ENCODE measurements at places on chromosomes 6 and 20.
A peak's percentile ranks its signal among the peaks of the same experiment; 100 is the strongest.

DNA sequence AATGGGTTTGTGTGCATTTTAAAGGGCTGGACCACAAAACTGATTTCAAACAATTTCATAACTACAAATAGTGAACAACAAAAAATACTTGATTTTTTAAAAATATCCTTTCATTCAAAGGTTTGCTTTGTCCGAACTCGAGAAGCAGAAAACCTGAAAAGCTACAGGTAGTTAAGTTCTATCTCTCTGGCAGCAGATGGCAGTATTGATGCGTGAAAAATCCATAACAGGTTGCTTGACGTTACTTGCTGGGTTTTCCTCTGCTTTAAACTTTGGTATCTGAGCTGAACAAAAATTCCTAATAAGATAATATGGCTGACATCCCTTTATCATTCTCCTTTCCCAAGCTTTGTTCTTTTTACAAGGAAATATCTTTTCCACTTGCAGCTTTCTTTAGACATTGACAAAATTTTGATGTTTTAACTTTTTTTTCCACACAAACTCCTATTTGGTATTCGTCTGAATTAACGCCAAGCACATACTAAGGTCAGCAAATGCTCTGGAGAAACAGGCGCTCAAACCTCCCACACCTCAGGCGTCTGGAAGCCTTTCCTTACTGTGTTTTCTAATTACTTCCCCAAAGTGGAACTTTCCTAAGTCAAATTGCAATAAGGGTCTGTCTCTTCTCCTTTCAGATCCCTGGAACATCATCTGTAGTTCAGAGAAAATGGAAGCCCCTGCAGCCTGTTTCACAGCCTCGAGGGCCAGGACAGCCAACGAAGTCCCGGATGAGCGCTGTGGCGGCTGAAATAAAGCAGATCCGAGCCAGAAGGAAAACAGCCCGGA, 50.3 kb upstream of the GFRAL start:
- DNase-seq = no peak

- no peak for DNase-seq
Observed at GRCh38 chr20:4898282-4899244, 102.7 kb downstream of the SLC23A2 start.

- DNase-seq = no peak
Observed at GRCh38 chr6:147595961-147596360, 87.5 kb downstream of the SAMD5 start.

DNA sequence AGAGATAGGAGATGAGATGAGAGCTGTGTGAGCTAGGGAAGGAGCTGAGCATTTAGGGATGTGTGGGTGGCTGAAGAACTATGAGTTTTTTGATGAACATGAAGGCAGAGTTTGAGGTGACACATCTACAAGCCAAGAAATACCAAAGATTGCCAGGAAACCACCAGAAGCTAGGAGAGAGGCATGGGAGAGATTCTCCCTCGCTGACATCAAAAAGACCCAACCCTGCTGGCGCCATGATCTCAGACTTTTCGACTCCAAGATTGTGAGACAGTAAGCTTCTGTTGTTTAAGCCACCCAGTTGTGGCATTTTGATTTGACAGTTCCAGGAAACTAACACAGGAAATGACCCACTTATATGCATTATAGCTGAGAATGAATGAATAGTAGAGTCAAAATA, 790.9 kb downstream of the TFAP2A start:
- no peak for DNase-seq

GRCh38 chr6:150981095-150981494, 115.6 kb downstream of the MTHFD1L start:
- no peak for DNase-seq

DNA sequence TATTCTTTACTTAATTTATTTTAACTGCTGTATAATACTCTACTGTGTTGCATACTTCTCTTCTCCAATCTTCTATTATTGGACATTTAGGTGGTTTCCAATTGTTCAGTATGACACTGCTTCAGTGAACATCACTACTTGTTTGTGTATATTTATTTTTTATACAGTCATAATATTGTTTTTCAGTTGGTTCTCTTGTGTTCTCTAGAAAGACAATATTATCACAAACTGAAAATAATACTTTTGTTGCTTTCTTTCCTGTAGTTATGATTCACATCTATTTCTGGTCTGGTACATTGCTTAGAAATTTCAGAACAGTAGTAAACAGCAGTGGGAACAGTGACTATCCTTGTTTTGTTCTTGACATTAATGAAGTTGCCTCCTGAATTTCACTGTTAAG, 62.8 kb upstream of the GTSF1L start:
- no peak for DNase-seq

GRCh38 chr20:34713194-34713943, 9.2 kb downstream of the TP53INP2 start:
- no peak for DNase-seq

- DNase-seq = no peak
Observed at GRCh38 chr6:52020945-52021570, 66.4 kb downstream of the PKHD1 start.

DNA sequence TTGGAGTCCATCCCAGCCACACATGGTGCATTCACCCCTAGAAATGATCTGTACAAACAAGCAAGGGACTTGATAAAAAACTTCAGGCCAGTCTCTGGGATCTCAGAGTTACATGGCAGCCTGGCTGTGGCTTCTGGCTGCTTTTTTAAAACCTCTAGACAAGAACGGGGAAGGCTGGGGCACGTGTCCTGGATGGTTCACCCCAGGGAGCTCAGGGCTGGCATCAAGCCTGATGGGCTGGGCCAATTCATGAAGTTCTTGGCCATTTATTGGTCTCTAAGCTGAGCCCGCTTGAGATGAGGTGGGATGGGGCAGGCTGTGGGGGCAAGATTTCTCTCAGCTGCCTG, 10.4 kb upstream of the ZFAND3 start:
- DNase-seq = no peak

- peak; percentile 53 for DNase-seq
Observed at GRCh38 chr20:9518576-9519175, 4.3 kb downstream of the LAMP5 start.

DNA sequence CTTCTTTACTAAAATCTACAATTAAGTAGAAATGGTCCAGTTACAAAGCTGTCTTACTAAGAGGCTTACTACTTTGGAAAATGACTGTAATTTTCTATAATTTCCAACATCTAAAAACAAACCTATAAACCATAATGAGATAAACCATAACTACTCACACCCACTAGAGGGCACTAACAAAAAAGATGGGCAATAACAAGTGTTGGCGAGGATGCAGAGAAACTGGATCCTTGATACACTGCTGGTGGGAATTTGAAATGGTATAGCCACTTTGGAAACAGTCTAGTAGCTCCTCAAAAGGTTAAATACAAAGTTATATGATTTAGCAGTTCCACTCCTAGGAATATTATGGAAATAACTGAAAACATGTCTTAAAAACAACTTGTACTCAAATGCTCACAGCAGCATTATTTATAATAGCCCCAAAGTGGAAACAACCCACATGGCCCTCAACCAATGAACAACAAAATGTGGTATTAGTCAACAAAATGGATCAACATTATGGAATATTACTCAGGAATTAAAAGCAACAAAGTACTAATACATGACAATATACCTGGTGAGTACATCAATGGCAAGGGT, 50.6 kb downstream of the GJA10 start:
- DNase-seq = no peak

- no peak for DNase-seq
Observed at GRCh38 chr6:113015249-113015648, 668.1 kb downstream of the RFPL4B start.

DNA sequence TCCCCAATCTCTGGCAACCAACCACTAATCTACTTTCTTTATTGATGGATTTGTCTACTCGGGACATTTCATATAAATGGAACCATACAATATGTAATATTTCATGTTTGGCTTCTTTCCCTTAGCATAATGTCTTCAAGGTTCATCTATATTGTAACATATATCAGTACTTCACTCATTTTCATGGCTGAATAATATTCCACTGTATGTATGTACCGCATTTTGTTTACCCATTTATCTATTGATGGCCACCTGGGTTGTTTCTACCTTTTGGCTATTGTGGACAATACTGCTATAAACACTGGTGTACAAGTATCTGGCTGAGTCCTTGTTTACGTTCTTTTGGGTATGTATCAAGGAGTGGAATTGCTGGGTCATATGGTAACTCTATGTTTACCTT, 48.4 kb downstream of the PANK2 start:
- no peak for DNase-seq

DNA sequence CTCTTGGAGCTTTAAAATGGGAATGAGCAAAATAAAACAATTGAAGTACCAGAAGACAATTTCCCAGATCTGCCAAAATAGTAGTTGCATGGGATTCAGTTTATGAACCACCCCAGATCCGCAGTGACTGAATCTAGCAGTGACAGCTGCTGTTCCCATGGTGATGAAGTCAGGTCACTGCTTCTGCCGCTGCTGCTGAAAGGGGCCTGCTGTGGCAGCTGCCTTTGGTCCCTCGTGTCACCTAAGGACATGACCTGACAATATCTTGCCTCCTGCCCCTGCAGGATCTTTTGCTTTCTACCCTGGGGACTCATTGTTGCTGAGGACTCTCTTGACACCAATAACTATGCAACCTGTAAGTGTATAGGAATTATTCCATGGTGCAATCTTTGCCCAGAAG, 34.3 kb upstream of the OGFRL1 start:
- no peak for DNase-seq

GRCh38 chr6:121548131-121548530, 112.7 kb downstream of the GJA1 start:
- DNase-seq = no peak

GRCh38 chr6:162019349-162019748, 708.2 kb downstream of the PRKN start:
- DNase-seq = no peak

GRCh38 chr6:64683682-64684081, 1023.3 kb downstream of the EYS start:
- no peak for DNase-seq

- DNase-seq = no peak
Observed at GRCh38 chr20:57934913-57935312, 225.1 kb upstream of the PMEPA1 start.

DNA sequence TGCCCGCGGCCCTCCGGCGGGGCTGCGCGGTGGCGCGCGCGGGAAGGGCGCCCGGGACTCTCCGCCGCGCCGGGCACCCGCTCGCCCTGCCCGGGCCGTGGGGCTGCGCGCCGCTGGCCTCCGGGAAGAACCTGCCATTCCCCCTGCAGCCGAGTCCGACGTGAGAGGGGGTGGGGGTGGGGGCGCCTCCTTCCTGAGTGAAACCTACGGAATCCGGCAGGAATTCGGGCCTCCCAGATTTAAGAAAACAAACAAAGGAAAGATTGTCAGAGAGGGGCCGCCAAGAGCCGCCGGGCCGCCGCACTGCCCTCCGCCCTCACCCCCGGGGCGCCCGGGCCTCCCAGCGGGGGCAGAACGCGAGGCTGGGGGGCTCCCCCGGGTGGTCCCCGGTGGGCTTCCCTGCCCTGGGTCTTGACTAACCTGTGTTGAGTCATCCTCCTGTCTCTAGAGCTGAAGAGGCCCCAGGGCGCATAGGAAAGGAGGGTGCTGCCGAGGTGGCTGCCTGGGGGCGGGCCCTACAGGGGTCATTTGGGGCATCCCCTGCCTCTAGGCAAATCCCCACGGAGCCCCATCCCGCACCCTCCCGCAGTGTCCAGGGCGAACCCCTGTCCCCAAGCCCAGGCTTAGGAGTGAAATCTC, 42.2 kb upstream of the FOXP4 start:
- DNase-seq = no peak

- no peak for DNase-seq
Observed at GRCh38 chr6:17210683-17211082, 70.5 kb upstream of the RBM24 start.

GRCh38 chr6:38713812-38714211, 1.3 kb upstream of the DNAH8 start:
- DNase-seq = no peak

DNA sequence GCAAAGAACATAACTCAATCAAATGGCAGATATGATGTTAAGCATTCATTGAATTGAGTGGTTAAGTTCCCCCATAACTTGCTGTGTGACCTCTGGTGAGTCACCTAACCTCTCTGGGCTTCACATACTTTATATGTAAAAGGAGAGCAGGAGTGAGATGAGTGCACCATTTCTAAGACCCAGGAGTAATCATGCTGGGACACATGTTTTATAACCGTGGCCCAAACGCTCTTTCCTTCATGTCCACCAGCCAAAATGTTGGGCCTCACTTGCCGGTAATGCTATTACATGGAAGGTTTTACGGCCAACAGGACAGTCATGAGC, 40.3 kb upstream of the CCDC167 start:
- no peak for DNase-seq

- DNase-seq = no peak
Observed at GRCh38 chr6:41460742-41461336, 85.3 kb upstream of the FOXP4 start.

DNA sequence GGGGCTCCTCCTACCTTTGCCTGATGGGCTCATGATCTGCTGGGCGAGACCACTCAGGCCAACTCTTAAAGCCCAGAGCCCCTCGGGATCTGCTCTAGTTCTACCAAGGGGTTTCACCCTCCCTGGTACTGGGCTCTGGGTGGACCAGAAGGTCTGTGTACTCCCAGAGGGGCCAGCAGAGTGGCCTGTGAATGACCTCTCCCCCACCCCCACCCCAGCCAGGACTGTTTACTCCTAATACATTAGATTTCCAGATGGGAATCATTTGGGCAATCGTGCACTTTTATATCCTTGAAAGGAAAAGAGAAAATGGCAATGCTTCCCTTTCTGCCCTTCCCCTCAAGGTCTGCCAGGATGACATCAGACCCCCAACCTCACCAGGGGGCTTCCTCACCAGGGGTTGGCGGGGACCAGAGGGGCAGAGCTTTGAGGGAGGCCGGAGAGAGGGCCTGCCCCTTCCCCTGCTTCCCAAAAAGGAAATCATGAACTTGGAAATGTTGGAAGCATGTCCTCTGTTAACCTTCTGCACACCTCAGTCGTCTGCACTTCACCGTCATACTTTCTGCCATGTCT, 37.1 kb upstream of the PMEPA1 start:
- DNase-seq = no peak

DNA sequence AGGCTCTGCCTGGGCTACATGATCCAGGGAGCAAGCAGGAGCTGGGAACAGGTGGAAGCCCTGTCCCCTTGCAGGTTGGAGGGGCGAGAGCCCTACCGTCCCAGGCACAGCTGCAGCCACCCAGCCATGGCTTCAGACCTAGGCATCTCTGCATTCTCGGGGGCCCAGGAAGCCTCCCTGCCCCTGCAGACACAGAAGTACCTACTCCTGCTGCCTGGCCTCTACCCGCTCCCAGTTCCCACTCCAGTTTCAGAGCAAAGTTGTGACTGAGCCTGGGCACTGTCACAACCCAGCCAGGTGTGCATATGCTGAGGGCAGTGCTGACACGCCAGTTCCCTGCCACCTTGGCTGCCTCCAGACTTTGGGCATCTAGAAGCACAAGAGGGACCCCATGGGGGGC, 645.9 kb downstream of the HTR1B start:
- DNase-seq = no peak

DNA sequence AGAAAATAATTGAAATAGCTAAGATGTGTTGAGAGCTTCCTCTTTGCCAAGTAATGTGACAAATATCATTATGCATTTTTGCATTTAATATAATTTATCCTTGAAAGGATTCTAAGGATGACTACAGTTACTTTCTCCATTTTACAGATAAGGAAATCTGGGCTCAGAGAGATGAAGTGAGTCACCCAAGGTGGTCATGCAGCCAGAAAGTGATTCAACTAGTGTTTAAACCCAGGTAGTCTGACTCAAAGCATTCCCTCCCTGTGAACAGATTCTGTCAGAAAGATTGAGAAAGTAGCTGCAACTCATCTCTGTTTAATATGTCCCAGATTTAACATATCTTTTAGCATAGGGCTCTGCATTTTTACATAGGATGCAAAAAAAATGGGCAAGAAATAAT, 28.1 kb downstream of the NRSN1 start:
- no peak for DNase-seq

- no peak for DNase-seq
Observed at GRCh38 chr6:142088858-142089216, 43.9 kb upstream of the GJE1 start.

- no peak for DNase-seq
Observed at GRCh38 chr6:82022614-82023129, 224.9 kb downstream of the IBTK start.
